CD4-positive, alpha-beta T cell treated with Interleukin-15 for 1 hour (primary cell): ENCODE measurements at places on chromosomes 12 and 14.
A peak's percentile ranks its signal among the peaks of the same experiment; 100 is the strongest.

GRCh38 chr12:121514184-121514742, 66.6 kb downstream of the KDM2B start:
- peak; percentile 52 for DNase-seq

GRCh38 chr12:25681580-25681979, 128.5 kb upstream of the LMNTD1 start:
- DNase-seq, result no peak

DNA sequence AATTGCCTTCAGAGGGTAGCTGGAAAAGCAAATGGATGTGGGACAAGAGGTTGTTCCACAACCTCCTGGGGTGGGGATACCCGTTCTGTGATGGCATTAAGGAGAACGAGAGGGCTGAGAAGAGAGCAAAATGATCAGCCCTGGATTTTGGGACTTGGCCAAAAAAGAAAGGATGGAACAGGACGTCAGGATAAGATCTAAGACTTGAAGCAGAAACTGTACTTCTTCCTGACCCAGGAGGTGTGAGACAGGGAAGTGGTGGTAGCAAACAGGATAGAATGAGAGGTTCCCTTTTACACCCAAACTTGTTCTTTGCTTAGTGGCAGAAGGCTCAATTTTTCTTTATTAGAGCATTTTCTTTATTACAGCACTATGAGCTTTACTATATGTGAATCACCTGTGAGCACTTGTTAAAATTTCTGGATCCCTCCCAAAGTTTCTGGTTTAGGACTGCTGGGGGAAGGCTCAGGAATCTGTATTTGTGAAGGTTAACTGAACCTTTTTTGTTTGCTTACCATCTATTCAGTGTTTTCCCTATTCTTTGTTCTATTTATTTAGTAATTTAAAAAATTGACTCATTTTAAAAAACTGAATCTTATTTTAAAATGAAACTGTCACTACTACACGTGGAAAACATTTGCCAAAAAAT, 59.2 kb downstream of the ERC1 start:
- DNase-seq, result no peak

DNA sequence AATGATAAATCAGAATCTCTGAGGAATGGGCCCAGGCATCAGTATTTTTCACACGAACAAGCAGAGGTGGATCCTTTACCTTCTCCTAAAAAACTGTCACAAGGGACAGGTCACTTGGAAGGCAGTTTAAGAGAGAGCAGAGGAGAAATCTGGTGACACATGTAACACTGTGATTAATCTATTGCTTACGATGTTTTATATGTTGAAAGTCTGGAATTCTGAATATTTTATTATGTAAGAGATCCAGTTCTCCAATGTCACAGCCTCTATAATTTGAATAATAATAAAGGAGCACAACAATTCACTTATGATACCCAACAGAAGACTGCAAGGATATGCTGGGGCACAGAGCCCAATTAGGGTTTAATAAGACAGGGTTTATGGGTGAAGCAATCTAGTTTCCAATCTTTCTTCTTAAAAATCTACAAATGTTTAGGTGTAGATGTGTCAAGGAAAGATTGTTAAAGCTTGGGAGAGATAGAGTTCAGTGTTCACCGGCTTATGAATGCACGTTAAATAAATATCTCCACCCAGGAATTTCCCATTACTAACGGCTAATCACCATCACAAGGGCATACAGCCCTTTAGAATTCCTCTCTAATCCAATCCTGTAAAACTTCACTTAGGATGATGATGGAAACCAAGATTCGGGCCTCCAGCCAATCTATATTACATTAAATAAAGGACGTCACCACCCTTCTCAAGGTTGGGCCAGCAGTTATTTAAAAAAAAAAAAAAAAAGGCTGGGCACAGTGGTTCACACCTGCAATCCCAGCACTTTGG, 23.4 kb downstream of the DUSP16 start:
- DNase-seq, result no peak

GRCh38 chr14:20559461-20559904, 1.4 kb downstream of the RNASE9 start:
- no peak for DNase-seq

DNA sequence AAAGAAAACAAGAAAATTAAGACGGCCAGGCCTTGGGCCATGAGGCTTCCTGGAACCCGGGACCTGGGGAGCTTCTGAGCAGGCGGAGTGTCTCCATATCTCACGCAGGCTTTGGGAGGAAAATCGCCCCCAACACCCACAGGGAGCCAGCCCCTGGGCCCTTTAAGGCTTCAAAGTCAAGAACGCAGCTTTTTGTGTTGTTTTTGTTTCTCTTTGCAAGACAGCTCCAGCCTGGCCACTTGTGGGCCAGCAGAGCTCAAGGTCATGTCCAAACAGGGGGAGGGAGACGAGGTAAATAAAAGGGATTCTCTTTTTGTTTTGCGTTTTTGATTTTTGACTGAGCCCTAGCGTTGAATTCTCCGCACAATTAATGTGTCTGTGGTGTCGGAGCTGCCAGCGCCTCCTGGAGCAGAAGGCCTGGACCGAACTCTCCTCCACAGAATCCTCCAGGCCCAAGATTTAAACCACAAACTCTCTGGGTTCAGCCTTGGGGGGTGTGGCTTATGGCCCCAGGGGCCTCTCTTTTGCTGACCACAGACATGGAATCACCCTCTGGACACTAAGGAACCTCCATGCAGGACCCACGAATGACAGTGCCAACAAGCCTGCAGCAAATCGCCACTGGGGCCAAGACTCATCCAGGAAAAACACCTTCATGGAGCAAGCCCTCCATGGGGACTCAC, 8.2 kb downstream of the SCARB1 start:
- DNase-seq, result no peak

DNA sequence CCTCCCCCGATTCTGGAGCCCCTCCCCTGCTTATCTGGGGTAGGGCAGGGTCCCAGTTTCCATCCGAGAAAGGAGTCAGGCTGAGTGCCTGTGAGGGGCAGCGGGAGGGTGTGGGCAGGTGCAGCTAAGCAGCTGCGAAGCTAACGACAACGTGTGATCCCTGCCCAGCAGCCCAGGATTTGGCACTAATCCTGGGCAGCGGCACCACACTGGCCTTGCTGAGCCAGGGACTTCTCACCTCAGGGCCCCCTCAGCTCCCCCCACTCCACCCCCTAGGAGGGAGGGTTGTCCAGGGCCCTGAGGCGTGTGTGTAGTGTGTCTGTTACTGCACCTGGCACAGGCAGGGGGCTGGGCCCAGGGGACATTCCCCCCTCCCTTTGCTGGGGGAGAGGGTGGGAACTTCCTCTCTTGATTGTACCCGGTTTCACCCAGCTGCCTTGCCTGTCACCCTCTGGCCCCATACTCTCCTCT, 1.8 kb downstream of the SMIM41 start:
- DNase-seq, result peak; percentile 80

GRCh38 chr12:4630262-4630661, 18.6 kb downstream of the AKAP3 start:
- DNase-seq, result no peak

DNA sequence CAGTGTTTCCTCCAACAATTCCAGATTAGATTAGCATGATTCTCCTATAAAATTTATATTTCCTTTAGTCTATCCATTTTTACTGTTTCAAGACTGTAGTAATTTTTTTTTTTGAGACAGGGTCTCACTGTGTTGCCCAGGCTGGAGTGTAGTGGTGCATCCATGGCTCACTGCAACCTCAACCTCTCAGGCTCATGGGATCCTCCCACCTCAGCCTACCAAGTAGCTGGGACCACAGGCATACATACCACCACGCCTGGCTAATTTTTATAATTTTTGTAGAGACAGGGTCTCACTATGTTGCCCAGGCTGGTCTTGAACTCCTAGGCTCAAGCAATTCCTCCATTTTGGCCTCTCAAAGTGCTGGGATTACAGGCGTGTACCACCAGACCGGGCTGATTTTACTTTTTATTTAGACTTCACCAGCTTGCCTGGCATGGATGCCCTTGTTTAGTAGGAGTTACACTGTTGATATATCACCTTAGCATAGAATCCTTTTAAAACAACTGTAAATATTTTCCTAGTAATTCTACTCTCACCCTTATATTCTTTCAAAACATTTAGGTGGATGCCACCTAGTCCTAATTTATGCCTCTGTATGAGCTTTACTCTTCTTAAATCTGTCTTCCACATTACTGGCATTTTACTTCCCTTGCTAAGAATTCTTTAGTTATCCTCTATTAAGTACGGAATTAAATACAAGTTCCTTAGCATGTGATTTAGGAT, 55.8 kb upstream of the LIMA1 start:
- no peak for DNase-seq

DNA sequence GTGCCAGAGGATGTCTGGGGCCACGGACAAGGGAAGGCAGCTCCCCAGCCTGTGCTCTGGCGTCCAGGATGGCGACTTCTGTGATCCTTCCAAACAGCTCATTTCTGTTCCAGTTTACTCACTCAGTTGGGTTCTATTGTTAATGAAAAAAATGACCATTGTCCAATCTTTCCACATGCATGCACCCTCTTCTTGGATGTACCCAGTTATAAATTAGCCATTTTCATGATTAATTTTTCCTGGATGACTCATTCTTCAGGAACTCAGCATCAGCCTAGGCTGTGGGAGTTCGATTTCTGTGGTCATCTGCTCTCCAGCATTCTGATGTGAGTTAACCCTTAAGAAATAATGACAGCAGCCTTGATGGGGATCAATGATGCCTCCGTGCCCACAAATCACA, 926.8 kb downstream of the BCL11B start:
- DNase-seq, result no peak

GRCh38 chr12:32155961-32156529, 49.4 kb downstream of the BICD1 start:
- no peak for DNase-seq

GRCh38 chr14:88005978-88006851, 1.3 kb downstream of the GPR65 start:
- DNase-seq, result peak; percentile 86

DNA sequence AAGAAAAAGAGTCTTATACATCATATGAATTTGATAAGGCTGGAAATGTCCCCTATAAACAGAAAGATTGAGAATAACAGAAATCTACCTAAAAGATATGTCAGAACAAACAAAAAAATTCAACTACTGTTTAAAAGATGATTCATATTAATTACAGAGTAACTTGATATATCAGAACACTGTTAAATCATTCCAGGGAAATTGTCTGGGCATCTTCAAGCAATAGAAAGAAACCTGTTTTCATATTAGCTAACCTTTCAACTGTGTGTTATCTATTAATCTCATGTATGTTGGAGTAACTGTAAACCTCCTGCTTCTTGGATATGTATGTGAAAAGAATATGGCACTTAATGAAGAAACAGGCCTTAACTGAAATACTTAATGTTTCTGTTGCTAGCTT, 96.7 kb downstream of the NUBPL start:
- no peak for DNase-seq

DNA sequence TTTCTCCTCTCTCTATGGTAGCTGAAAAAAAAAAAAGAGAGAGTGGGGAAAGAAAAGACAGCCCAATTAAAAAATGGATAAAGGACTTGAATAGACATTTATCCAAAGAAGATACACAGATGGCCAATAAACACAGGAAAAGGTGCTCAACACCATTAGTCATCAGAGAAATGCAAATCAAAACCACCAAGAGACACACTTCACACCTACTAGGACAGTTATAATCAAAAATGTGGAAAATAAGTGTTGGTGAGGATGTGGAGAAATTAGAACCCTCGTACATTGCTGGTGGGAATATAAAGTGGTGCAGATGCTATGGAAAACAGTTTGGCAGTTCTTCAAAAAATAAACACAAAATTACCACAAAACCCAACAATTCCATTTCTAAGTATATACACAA, 172.4 kb upstream of the GRIN2B start:
- DNase-seq, result no peak

DNA sequence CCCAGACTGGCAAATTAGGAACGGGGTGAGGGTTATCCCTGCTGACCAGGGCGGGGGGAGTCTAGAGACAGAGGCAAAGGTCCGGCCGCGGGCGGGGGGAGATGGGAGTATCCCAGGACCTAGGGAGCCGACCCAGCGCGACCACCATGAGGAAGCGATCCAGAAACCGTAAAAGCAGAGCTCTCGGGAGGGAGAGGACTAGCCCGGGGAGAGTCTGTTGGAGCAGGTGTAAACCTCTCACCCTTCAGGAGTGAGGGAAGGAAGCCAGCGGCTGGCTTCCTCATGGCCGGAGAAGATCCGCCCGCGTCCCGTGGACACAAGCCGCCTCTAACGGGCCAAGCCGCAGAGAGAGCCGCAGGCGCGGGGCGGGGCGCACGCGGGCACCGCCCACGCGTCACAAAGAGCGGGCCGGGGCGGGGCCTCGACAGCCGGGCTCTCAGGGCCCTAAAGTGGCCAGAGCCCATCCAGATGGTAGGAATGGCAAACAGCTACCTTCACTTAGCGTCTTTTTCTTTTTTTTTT, at the start of gene ACRBP:
Gene ACRBP (minus strand): TSS at position 350 of the 522 bp plus-strand sequence. CDS start 66 bp downstream, at position 284.
- DNase-seq, result peak; percentile 68

GRCh38 chr12:52662093-52662917, 10.3 kb upstream of the KRT2 start:
- DNase-seq, result no peak

DNA sequence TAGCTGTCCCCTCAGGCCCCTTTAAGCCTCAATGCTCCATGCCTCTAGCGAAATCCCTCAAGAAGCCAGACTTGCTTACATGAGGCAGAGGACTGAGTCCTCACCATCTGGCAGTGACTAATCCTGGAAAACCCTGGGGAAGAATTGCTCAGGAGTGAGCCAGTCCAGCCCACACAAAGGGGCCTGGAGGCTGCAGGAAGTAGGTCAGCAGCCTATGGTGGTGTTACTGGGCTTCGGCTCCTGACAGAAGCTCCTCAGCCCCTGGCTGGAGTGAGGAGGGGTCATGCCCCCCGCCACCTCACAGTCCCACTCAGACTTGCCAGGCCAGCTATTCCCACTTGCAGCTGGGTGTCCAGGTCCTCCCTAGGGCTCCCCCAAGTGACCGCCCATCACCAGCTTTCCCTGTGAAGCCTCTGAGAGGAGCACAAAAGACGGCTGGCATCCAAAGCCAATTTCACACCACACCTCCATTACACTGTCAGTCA, 250.5 kb downstream of the DPF3 start:
- DNase-seq, result no peak

- no peak for DNase-seq
Observed at GRCh38 chr14:71148627-71149026, 241.4 kb downstream of the PCNX1 start.

DNA sequence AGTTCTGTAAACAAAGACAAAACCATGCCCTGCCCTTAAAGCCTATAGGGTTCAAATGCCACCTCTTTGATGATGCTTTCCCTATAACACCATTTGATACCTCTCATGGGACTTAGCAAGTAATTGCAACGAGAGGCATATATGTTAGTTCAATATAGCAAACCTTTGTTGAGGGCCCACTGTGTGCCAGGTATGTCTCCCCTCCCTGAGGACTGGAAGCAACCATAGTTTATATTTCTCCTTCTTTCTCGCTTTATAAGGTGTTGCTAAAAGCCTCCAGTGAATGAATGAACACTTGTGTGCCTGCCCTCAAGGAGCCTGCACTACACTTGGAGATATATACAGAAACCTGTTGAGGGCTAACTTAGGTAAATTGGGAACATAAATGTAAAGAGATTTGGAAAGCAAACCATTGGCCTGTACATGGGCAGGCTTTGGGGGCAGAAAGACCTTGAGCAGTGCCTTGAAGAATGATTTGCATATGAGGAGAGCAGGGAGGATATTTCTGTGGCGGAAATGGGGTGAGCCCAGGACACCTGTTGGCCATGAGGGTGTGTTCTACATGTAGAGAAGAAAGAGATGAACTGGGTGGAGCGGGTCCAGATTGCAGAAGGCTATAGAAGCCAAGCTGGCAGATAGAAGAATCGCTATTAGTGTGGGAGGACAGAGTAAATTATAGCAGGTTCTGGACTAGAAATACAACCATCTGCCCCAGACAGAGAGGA, 1.8 kb upstream of the CKAP4 start:
- peak; percentile 36 for DNase-seq
